ENCODE measurements at places on chromosomes 2 and 18. TPM values are rescaled to one million over a fixed set of nuclear protein-coding genes. Genes with fewer than 3 reads are reported as not detected.

The MSTN gene
- not detected for total RNA-seq

The UPP2 gene
- total RNA-seq: not detected

The RASGRP3 gene
- total RNA-seq: 2.7 TPM

The GRB14 gene
- not detected for total RNA-seq

The MAP4K3 gene
- total RNA-seq: 9.5 TPM

The CCL20 gene
- total RNA-seq: 5.7 TPM

The ALPP gene
- total RNA-seq: not detected

The ABCB11 gene
- total RNA-seq: not detected

The OR6B2 gene
- total RNA-seq: not detected

The SERPINB2 gene
- total RNA-seq: not detected

The OXER1 gene
- not detected for total RNA-seq
